Activated T-helper 1 cell treated with anti-CD3 and anti-CD28 coated beads, Interleukin-2, amount 50 U/mL, for 16 hours (primary cell): ENCODE measurements at places on chromosomes 6 and 20.

- no peak for DNase-seq
Measured at GRCh38 chr6:164066335-164066734, 651.8 kb downstream of the QKI start.

GRCh38 chr20:18506744-18507143, 996 bp upstream of the SEC23B start:
- no peak for DNase-seq

- DNase-seq = no peak
Measured at GRCh38 chr20:21028921-21029320, 77.2 kb downstream of the LINC00237 start.

- DNase-seq = no peak
Measured at GRCh38 chr20:51159303-51159702, 136.4 kb upstream of the KCNG1 start.

- no peak for DNase-seq
Measured at GRCh38 chr6:137155830-137156229, 17.6 kb downstream of the IL22RA2 start.

- no peak for DNase-seq
Measured at GRCh38 chr6:89693207-89693606, 54.7 kb upstream of the LYRM2 start.

- no peak for DNase-seq
Measured at GRCh38 chr6:436308-437036, 44.9 kb downstream of the IRF4 start.

- no peak for DNase-seq
Measured at GRCh38 chr6:141056945-141057625, 1075.6 kb upstream of the GJE1 start.

GRCh38 chr20:415820-416322, 7.8 kb downstream of the RBCK1 start:
- no peak for DNase-seq

DNA sequence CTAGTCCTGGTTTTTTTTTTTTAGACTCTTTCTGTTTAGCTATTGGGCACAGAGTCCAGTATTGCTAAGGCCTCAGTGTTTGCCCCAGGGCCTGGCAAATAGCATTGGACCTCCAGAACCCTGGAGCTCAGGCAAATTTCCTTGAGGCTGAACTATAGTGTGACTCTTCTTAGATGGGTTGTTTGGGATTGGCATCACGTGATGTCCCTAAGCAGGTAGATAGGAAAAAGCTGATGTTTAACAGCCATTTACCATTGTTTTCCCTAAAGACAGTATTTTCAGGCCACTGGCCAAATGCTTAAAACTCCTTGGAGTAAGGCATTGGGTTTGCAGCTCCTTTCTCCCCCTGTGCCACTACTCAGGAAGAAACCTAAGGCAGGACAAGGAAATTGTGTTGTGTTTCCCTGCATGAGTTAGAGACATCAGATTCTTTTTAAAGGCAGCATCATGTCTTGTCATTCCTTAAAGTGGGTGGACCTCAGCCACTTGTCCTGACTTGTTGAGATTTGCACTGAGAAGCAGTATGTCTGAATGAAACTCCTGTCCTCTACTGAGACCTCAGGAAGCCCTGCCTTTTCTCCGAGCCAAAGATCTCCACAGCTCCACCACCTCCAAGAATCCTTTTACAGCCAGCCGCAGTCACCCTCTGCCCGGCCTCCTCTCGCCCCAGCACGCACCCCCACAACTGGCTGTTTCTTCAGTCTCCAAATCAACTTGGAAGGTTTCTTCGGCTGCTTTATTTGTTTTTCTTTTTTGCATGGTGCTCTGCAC, 46.2 kb upstream of the RNF144B start:
- no peak for DNase-seq

GRCh38 chr20:6026051-6026450, 27.8 kb downstream of the LRRN4 start:
- no peak for DNase-seq

DNA sequence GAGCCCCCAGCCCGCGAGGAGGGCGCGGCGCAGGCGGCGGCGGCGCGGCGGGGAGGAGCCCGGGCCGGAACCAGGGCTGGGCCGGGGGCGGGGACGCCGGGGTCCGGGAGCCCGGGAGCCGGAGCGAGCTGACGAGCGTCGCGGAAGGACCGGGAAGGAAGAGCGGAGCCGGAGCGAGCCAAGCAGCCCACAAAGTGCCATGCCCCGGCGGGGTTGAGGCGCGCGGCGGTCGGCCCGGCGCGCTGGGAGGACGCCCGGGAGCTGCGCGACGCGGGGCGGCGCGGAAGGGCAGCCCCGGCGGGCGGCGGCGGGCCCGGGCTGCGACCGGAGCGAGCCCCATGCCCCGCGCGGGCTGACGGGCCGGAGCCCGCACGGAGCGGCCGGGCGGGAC, 289 bp downstream of the FOXP4 start:
- DNase-seq = no peak

DNA sequence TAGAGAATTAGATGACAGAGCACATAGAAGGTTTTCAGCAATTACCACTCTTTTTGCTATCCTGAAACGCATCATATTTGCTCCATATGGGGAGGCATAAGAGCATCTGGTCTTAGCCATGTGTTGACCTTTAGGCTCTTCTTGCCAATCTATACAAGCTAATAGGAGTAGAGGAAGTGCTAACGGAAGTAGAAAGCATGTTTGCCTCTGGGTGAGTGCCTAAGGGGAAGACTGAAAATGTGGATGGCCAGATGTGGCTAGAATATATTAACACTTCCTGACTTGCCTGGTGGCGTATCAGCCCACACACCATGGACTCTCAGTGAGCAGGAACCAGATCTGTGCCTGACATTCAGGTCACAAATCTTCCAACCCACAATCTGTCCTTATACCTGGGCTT, 136.3 kb downstream of the LRRC1 start:
- DNase-seq = no peak

DNA sequence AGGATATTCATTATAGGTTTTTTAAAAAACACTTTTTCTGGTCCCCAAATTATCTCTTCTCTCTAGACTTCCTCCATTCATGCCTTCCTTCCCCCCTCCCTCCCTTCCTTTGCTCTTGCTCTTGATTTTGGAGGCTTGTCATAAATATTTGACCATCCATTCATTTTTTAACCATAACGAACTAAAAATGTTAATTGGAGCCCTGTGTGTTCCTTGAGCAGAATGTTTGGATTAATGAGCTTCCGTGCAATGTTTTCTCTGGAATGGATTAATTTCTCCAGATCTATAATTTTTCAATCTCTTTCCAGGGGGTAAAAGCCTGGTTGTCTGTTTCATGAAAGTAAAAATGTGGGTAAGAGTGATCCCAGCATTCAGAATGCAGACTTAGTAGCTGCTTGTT, 155.5 kb downstream of the ESR1 start:
- DNase-seq = no peak

DNA sequence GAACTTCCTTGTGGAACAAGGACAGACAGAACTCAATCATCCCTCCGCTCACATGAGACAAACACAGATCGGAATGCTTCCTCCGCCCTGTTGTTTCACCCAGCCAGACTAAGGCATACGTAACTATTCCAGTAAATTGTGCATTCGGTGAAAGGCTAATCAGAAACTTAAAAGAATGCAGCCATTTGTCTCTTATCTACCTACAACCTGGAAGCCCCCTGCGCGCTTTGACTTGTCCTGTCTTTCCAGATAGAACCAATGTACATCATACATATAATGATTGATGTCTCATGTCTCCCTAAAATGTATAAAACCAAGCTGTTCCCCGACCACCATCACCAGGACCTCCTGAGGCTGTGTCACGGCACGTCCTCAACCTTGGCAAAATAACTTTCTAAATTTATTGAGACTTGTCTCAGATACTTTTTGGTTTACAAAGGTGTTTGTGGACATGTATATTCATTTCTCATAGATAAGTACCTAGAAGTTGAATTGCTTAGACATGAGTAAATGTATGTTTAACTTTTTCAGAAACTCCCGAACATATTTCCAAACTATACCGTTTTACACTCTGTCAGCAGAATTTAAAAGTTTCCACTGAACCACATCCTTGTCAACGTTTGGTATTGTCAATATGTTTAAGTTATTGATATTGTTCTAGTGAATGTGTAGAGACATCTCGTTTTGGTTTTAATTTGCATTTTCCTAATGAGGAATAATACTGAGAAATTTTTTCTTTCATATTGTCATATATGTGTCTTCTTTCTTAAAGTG, 197.6 kb upstream of the THBS2 start:
- DNase-seq = no peak

GRCh38 chr6:25257686-25258348, 21.4 kb upstream of the CARMIL1 start:
- no peak for DNase-seq

DNA sequence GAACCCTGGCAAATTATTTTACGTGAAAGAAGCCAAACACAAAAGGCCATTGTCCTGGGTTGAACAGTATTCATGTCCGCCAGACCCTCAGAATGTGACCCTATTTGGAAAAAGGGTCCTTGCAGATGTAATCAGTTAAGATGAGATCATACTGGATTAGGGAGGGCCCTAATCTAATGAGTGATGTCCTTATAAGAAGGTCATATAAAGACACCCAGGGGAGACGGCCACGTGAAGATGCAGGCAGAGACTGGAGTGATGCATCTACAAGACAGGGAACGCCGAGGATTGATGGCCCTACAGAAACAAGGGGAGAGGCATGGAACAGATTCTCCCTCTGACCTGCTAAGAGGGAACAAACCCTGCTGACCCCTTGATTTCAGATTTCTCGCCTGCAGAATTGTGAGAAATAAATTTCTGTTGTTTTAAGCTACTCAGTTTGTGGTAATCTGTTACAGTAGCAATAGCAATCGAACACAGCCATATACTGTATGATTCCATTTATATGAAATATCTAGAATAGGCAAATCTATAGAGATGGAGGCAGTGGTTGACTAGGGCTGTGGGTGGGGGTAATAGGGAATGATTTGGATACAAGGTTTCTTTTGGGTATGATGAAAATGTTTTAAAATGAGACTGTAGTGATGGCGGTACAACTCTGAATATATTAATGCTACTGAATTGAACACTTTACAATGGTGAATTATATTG, 132.9 kb upstream of the NUP153 start:
- no peak for DNase-seq

GRCh38 chr6:150220634-150221551, 78.0 kb downstream of the PPP1R14C start:
- no peak for DNase-seq

DNA sequence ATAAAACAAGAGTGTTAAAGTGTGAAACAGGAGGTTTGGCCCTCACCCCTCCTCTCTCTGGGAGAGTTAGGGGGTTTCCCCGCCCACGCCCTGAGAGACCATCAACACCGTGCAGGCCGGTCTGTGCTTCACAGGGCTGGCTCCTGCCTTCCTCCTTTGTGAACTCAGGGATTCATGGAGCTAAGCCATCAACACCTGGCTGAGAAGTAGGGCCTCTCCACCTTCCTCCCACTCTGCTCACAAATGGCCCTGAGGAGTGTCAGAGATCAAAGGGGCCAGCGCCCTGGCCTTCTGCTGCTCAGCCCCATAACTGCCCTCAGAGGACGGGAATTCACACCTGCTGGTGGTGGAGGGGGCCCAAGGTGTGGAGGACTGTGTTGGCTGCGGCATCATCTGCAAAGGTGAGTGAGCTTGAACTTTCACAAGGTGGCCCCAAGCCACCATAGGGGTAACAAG, 88.6 kb downstream of the PSMB1 start:
- no peak for DNase-seq

- DNase-seq = no peak
Measured at GRCh38 chr20:58141496-58141895, 87.0 kb downstream of the ANKRD60 start.
